ENCODE measurements at places on chromosomes 3 and 15.

DNA sequence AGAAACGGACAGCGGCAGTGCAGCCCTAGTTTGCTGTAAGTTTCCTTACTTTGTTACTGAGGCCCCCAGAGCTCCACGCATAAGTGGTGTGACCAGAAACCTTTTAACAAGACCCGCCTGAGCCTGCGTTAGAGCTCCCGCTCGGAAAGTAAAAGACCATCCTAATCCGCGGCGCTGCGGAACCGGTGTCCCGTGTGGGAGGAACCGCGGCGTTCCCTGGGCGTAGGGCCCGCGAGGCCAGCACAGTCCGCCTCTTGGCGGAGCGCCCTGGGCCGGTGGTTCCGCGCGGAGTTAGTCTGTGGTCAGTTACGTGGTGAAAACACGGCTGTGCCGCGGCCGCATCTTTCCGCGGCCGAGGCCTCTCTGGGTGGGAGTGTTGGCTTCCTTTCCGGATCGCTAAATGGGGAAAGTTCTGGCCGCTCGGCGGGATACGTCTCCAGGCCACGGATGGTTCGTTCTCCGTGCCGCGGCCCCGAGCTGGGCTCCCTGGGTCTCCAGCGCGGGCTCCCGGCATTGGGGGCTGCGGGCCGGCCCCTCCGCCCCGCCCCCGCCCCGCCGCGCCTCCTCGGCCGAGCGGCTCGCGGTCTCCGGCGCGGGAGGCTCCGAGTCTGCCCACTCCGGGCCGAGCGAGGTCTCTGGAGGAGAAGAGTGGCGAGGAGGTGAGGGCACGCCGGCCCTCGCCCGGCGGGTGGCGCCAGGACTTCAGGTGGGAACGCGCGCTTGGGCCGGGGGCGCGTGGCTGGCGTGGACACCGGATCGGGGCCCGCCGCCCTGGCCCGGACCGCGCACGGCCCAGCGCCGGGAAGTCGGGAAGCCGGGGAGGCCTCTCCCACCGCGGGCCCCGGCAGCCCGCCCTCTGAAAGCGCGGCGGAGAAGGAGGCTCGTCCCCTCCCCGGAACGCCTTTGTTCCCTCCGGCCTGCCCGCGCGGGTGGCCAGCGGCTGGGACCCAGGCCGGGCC is 754 bp downstream of the B3GNT5 start:
- peak; percentile 33 for DNase-seq

- DNase-seq, result no peak
These were observed 18.7 kb downstream of the SLC25A20 start for GRCh38 chr3:48879994-48880377.

- DNase-seq, result no peak
These were observed 27.9 kb downstream of the GTPBP8 start for GRCh38 chr3:113018536-113019181.

GRCh38 chr15:93920204-93920603 is 311.2 kb upstream of the MCTP2 start:
- no peak for DNase-seq

DNA sequence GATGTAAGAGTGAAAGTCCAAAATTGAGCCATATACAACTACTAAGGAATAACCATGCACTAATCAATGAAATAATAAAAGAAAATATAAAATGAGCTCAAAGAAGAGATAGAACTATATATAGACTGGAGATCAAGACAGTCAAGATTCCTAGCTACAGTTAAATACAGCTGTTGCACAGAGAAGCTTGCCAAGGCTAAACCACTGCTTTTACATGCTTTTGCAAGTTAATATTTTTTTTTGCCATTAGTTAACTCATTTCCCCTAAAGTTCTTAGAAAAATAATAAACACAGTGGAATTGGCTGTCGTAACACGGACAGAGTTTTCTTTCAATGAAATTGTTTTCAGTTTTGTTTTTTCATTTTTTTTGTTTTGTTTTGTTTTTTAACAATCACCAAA is 123.0 kb downstream of the VGLL3 start:
- DNase-seq, result no peak

DNA sequence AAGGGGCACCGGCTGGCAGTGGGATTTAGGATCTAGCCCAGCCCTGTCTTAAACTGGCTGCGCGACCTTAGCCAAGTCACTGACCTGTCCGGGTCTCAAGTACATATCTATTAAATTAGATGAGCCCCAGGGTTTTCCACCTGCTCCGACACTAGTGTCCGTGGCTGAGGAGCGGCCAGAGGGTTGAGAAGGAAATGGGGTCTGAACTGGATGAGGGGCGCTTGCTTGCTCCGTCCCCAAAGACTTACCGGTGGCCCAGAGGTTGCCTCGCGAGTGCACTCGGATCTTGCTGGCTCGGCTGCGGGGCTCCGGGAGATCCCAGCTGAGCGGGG is 285 bp downstream of the NMB start:
- no peak for DNase-seq

GRCh38 chr3:168024537-168024941 is 71.2 kb downstream of the GOLIM4 start:
- no peak for DNase-seq

DNA sequence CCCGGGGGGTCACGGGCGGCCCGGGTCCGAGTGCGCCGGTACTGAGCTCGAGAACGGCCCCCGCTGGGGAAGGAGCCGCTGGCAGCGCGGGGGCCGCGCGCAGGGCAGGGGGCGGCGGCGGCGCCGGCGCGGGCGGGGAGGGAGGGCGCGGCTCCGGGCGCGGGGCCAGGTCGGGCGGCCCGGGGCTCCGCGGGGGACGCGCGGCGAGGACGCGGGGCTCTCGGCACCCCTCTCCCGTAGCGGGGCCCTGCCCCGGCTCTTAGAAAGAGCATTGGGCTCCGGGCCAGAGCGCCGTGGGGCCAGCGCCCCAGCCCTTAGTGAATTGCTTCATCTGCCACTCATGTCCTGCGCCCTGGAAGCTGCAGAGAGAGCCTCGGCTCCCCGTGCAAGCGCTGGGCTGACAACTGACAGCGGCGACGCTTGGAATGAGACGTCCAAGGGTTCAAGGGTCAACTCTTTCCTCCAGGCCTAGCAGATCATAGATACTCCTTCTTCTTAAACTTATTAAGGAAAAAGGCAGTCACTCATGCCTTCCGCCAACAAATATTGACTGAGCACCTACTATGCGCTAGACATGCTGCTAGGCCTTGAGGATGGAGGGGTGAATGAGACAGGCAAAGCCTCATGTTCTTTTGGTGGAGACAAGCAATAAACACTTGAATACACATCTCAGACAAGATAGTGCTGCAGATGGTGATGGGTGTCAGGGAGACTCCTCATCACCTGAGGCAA is 140.8 kb downstream of the SMAD6 start:
- peak; percentile 5 for DNase-seq

- DNase-seq, result no peak
These were observed 26.4 kb downstream of the ADCY5 start for GRCh38 chr3:123422457-123422856.

DNA sequence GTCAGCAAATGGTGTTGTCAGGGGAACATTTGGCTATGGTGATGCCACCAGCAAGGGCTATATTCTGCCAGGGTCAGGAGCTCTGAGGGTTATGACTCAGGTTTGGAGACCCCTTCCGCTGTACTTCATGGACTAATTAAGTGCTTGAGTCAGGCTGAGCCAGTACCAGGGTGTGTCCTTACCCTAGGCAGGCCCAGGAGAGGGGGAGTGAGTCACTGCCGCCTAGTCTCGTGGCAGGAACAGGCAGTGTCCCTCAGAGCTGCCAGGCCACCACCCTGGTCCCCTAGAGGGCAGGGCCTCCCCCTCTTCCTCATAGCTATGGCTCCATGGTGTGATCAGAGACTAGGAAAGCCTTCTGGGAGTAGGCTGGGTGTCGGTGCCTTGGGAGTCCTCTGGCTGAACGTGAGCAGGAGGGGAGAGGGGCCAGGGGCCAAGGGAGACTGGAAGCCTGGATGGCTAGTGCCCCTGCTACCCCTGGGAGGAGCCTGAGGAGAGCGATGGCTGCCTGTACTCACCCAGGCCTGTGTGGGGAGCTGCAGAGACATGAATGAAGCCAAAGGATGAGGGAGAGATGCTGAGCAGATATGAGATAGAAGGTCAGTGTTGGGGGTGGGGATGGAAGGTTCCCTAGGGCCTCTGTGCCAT is 10.6 kb downstream of the MAPKAPK3 start:
- no peak for DNase-seq

GRCh38 chr15:53414167-53414566 is 345.3 kb downstream of the WDR72 start:
- DNase-seq, result no peak
